ENCODE measurements at places on chromosomes 5 and 9.
A peak's percentile ranks its signal among the peaks of the same experiment; 100 is the strongest.

GRCh38 chr9:131728546-131728910, 11.3 kb downstream of the RAPGEF1 start:
- no peak for DNase-seq

DNA sequence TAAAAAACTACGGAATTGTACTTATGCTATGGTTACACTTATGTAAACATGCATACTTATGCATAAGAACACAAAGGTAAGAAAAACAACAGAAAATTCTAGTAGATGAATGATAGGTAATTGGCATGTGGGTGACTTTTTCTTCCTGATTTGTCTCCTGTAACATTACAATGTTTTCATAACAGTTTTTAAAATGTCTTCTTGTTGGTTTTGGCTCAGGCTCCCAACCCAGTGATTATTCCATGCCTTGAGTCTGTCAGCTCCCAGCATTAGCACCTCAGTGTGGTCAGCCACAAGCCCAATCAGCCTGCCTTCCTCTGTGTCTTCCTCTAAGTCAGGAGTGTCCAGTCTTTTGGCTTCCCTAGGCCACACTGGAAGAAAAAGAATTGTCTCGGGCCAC, 7.9 kb upstream of the FOXE1 start:
- DNase-seq = peak; percentile 50

GRCh38 chr9:114364134-114365041, 23.4 kb downstream of the AKNA start:
- DNase-seq = peak; percentile 90

GRCh38 chr5:50691399-50692016, 25.1 kb downstream of the PARP8 start:
- DNase-seq = no peak

GRCh38 chr9:354453-354852, 139.8 kb downstream of the DOCK8 start:
- no peak for DNase-seq

DNA sequence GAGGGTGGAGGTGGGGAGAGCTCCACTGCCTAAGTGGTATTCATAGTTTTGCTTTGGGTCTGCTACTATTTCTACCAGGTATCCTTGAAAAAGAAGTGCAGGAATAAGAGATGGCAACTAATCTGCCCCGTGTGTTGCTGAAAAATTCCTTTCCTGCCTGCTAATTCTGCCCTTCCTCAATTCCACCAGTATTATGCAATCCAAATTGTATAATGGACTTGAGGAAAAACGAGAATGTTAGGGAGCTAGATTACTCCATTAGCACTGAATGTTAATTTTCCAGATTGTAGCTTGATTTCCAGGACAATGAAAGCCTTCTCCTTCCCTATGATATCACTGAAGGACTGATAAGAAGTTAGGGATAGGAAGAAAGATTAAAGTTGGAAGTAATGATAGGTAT, 16.9 kb downstream of the ADAM19 start:
- DNase-seq = no peak

- DNase-seq = no peak
These were observed 192.9 kb downstream of the RAB3C start for GRCh38 chr5:58775701-58776262.

DNA sequence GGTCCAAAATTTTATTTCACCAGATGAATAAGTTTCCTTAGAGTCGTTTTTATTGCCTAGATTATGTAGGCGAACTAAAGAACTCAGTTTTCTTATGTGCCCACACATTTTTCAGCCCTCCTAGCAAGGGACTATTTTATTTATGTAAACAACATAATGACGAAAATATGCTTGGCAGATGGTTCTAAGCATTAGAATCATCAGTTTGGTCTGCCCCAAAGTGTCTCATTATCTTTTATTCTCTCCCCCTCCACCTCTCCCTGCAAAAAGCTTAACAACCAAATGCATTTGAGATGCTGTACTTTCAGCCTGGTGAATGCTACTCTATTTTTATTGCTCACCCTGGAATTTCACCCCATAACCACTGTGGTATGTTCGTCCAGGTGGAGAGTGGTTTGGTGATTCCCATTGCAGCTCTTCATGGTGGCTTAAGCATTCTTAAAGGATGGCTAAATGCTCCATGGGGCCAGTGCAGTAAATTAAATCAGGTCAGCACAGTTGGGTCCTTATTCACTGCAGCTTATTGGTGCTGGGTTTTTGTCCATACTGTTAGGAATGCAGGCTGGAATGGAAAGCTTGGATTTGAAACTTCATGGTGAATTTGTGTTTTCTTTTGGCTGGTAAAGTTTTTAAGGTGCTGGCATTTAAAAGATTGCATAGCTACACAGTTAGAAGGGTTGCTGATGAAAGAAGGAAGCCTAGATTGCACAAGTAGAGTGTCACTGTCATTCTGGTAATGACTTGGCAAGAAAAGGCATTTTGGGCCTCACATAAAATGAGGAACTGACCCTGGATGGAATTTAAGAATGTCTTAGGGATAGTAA, 39.2 kb downstream of the TLE4 start:
- peak; percentile 79 for DNase-seq

GRCh38 chr5:119284031-119284430, 71.8 kb upstream of the TNFAIP8 start:
- no peak for DNase-seq

GRCh38 chr5:132256086-132256782, 1.3 kb upstream of the PDLIM4 start:
- DNase-seq = no peak

DNA sequence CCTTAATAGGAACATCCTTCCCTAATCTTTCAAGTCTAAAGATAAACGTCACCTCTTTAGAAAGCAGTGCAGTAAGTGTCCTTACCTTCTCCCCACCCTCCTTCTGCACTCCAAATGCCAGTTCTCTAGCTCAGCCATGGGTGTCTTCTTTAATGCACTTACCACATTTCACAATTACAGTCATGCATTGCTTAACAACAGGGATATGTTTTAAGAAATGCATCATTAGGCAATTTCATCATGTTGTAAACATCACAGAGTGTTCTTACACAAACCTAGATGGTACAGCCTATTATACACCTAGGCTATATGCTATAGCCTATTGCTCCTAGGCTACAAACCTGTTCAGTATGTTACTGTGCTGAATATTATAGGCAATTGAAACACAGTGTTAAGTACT, 91.2 kb downstream of the RFX3 start:
- DNase-seq = peak; percentile 53

GRCh38 chr9:87684627-87685219, 41.2 kb upstream of the CTSL start:
- DNase-seq = peak; percentile 46

DNA sequence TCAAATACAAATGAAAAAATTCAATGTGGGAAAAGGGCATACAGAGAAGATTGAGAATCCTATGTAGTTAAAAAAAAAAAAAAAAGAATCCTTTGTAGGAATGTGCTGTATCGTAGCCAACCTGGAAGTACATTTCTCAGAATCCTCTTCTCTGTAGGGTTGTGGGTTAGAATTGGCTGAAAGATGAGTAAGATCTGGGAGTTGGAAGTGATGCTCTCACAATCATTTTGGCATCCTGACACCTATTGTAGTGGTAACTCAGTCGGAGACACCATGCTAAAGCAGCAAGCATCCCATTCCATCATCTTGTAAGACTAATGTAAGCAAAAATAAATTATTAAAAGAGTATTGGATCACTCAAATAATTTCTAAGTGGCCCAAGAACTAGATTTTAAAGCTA, 30.6 kb downstream of the MRPL22 start:
- no peak for DNase-seq

DNA sequence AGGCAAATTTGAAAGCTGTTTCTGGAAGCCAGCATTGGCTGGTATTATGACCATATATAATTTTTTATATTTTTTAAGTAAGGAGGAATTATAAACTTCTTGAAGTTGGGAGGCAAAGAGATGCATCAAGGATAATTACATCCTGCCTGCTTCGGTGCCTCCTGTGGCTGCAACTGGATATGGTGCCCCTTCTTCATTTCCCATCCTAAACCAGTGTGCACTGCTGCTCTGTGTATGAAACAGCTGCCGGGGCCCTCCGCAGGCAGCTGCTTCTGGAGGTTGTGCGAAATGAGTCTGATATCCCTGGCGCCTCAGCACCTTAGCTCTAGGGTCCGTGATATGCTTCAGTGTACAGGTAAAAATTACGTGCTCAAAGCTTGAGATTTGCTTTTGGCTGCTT, 304.2 kb downstream of the ENC1 start:
- no peak for DNase-seq

DNA sequence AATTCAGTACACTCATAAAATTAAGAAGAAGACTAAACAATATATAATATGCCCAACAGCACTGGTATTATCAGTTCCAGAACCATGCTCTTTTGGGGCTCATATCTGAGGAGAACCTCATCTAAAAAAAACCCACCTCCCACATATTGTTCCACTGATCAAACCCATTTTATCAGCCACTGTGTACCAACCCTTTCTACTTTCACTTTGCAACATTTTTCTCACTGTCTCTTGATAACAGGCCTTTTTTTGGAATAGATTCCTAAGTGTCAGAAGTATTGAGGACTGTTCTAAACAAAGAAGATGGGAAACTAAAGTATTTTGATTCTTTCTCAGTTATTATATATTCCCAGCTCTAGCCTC, 173.2 kb downstream of the GABRB2 start:
- DNase-seq = no peak

- peak; percentile 99 for DNase-seq
These were observed 133.4 kb downstream of the SUSD1 start for GRCh38 chr9:112041536-112042243.

DNA sequence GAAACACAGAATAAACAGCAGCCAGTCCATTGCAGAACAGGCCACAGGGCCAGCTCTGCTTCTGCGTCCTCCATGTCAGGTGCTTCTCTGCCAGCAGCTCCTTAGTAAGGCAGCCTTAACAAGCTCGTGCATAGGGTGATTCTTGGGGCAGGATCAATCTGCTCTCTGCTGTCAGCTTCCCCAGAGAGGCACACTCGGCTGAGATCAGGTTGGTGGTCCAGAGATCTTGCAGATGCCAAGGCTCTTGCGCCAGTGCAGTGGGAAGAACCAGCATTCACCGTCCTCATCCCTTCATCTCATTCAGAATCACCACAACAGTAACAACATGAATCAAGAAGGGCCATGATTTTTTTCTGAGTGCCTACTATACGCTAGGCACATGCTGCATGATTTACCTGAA, 49.0 kb upstream of the ALDH1B1 start:
- DNase-seq = no peak

DNA sequence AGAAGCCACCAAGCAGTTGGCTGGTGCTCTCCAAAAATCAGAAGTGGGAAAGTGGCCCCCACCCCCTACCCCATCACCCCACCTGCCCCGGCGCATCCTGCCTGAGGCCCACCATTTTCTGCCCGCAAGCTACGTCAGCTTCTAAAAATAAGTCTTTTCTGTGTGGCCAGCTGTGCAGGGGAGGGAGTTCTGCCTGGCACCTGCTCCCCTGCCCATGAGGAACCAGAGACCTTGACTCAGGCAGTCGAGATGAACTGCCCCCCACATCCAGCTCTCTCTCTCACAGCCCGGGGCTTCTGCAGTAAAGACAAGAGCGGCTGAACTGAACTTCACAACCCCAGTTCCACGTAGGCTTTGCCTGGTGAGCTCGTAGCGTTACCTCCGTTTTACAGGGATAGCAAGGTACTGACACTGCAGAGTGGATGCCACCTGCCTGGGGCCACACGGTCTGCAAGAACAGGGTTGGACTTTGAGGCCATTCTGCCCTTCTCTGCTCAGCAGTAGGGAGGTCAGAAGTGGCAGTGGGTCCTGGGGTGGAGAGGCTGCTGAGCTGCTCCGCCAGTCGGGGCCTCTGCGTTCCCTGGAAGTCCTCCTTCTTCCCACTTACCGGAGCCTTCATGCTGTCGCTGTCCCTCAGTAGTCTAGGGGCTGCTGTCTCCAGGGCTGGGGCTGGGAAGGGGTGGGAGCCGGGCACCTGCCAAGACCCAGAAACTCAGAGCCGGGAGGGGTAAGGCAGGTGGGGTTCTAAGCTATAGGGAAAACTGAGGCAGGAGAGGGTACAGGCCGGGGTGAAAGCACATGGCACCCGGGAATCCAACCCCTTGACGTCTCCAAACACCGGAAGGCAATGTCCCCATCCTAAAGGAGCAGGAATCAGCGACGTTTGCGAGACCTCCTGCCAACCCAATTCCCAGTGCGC, 781 bp downstream of the ST6GALNAC4 start:
- no peak for DNase-seq

DNA sequence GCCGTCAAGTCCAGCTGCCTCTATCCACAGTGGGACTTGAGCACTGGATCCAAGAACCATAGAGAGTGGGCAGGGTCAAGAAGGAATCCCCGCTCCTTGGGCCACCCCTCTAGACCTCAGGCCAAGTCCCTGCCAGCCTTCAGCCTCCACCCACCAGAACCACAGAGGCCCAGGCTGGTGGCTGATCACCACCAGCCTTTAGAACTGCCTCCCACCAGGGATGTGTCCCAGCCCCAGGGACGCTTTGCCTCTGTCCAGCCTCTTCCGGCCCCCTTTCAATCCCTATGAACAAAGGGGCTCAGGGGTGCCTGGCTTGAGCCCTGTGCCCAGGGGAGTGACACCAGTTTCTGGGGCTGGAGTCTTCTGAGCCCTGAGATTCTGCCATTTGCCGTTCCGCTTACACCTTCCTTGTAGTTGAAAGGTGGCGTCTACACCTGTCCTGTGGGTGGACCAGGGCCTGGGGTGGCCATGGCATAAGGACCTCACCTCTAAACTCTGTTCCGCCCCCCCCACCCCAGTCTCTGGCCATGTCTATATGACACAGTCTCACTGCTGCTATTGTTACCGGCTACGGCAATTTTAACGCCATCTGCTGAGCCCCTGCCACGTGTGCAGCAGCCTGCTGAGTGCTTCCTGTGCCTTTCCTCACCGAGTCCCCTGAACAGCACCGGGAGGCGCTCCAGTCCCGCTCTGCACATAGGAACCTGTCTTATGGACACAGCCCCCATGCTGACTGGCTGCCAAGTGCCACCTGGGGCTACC, 35.7 kb upstream of the ORM1 start:
- DNase-seq = no peak

DNA sequence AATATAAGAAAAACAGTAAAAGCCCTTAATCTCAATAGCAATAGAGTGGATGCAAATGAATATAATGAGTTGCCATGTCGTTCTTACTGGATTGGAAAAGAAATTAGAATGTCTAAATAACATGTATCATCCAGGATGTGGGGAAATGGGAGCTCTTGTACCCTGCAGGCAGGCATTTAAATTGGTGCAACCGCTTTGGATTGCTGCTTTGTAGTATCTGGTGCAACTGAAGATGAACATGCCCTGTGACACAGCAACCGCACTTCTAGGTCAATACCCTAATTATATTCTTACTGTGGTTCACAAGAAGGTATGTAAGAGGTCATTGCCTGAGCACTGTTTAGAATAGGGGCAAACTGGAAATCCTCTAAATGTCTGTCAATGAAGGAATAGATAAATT, 18.9 kb downstream of the MRPS30 start:
- DNase-seq = no peak

Measured in mammary epithelial cell (primary cell).